Fibroblast of skin of scalp (primary cell): ENCODE measurements at places on chromosomes 13 and 19.
A peak's percentile ranks its signal among the peaks of the same experiment; 100 is the strongest.

DNA sequence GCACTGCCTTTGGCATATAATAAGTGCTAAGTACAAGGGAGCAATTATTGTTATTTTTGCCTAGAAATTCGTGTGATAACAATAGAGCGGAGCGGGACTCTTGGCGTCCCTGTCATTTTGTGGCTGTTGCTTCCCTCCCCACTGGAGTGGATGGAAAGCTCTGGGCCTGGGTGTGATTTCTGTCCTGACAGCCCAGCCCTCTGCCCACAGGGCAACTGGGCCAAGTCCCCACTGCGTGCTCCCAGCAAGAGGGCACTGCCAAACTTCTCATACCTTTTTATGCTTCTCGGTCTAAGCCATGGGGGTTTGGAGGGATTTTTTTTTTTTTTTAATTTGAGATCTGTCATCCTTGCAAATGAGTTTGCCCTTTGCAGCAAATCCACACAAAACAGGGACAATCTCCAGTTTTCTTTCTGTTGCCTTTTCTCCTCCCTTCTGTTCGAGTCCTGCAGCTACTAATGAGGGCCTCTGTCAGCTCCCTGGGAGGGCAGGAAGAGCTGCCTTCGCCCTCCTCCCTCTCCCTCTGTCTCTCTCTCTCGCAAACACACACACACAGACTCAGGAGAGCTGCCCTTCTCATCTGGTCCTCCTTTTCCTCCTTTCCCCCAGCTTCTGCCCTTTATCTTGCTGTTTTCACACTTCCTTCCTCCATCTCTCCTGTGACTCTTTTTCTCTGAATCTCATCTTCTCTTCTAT lies 103.9 kb downstream of the DNAJC15 start:
- DNase-seq, result peak; percentile 31

- DNase-seq, result no peak
Observed at GRCh38 chr13:42649831-42650230, 75.9 kb downstream of the TNFSF11 start.

DNA sequence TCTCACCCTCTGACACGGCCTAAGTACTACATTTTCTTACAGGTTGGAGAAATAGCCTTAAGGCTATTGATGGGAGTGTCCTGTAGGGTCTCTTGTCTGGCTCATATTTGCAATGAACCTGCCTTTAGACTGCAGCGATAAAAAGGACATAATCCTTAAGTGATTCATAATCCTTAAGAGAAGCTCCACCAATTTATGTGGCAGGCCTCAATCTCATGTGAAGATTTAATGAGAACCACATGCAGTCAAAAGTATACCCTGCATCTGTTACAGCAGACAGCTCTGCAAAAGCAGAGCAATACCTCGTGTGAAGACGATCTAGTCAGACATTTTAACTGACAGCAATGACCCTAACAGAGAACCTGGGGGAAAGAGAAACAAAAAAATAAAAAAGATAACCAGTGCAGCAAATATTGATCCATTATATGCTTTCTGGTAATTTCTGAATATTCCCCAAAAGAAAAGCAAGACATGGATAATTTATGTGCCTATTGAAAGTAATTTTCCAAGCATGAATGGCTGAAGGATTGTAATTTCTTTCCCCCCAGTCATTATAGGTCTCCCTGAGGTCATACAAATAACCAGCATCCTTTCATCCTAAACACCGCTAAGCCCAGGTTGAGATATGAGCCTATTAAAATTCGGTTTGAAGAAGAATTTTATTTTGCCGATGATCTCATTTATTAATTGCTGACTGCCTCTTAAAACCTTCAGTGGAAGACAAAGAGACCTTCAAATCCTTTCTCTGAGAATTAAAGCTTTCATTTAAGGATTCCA lies 321.8 kb upstream of the NBEA start:
- peak; percentile 8 for DNase-seq

DNA sequence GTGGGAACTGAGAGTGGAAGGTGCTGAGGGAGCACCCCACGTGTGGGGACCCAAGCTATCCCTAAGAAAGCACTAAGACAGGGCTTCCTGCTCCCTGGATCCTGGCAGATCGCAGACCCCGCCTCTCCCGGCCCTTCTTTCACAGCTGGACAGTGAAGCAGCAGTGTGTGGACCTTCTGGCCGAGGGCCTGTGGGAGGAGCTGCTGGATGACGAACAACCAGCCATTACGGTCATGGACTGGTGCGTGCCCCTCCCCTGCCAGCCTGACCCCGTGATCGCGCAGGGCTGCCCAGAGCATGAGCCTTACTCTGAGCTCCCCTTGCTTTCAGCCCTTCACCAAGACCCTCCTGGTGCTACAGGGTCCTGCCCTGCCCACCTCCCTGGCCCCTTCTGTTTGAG lies 2.3 kb downstream of the NCCRP1 start:
- no peak for DNase-seq

- no peak for DNase-seq
Observed at GRCh38 chr13:35765366-35765765, 288.9 kb upstream of the MAB21L1 start.

- DNase-seq, result no peak
Observed at GRCh38 chr19:30229525-30230174, 142.5 kb upstream of the ZNF536 start.

DNA sequence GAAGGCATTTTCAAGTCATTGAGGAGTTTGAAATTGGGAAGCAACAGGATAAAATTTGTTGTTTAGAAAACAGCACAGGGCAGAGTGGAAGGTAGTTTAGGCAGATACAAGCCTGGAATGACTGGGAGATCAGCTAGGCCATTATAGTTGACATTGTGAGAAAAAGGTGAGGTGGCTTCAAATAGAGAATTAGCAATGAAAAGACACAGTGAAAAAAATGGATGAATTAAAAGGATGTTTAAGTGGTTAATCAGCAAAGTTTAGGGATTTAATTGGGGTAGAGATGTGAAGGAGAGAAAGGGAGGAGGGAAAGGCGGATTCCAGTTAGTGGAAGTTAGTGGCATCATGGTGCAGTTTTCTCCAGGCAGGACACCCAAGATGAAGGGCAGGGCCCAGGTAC lies 570.5 kb upstream of the GPC6 start:
- no peak for DNase-seq

- peak; percentile 57 for DNase-seq
Observed at GRCh38 chr13:42001580-42001979, 40.7 kb upstream of the VWA8 start.

GRCh38 chr13:106484537-106485193 lies 50.8 kb downstream of the EFNB2 start:
- no peak for DNase-seq

DNA sequence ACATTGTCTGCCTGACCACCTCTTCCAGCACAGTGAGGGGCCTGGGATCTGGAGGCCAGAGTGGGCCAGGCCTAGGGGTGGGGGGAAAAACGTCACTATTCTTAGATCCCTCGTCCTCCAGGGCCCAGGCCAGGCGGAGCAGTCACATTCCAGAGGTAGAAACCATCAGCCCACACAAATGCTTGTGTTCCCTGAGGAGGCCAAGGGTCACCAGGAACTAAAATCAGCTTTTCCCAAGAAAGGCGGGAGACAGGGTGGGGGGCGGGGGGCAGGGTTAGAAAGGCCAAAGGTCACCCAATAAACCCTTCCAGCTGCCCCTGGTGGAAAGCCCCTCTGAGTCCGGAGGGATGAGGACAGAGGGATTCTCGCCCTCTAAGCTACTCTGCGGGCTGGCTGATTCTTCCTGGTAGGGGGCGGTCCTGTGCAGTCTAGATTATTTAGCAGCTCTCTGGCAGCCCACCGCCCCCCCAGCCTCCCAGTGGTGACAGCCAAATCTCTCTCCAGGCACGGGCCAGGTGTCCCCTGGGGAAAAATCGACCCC lies 23.5 kb upstream of the CCL25 start:
- peak; percentile 28 for DNase-seq

DNA sequence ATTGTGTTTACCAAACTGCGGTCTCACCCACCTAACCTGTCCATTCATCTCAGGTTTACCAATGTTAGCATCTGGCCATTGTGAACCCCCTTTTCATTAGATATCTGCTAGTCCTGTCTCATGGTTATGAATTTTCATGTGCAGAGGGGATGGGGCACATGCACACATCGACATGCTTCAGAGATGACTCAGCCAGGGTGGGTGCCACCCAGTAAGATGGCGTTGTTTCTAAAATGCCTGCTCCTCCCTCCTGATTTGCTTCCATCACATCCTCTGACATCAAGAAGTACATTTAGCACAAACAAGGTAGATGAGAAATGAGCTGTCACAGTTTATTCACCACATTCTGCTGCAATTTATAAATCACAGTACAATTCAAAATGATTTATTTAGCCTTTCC lies 51.3 kb downstream of the GPALPP1 start:
- DNase-seq, result peak; percentile 19

DNA sequence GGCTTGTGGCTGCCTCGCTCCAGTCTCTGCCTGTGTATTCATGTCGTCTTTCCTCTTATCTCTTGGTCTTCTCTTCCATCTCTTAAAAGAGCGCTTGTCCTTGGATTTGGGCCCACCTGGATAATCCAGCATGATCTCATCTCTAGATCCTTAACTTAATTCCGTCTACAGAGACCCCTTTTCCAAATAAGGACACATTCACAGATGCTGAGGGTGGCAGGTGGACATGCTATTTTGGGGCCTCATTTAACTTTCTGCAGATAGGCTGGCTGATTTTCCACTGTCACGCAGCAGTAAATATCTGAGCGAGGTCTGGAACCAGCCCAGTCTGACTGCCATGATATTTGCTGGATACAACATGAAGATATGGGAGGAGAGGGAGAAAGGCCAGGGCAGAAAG lies 41.5 kb upstream of the TSHZ3 start:
- DNase-seq, result no peak

DNA sequence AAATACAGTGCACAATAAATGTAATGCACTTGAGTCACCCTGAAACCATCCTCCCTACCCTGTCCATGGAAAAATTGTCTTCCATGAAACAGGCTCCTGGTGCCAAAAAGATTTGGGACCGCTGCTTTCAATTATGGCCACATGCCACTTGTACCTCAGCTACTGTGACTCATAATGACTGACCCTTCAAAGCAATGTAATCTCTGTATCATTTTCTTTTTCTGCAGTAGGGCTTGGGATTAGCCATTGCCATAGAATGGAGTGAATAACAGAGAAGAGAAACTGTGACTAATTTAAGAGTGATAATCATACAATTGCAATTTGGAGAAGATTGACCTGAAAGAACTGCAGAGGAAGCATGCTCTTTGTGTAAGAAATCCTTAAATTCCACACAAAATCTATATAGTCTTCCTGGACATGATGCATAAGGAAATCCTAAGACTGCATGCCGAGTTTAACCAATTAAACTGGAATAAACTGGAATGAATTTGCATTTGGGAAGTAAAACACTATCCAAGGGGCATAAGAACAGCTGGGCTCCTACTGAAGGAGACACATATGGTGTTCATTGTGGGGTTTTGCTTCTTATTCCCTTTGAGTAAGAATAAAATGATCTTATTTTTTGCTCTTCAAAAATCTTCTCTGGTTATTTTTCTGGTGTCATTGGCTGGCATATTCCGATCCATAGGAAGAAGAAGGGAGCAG lies 59.5 kb upstream of the SLC7A1 start:
- peak; percentile 96 for DNase-seq

GRCh38 chr13:45447050-45447661 lies 17.6 kb upstream of the COG3 start:
- DNase-seq, result no peak

DNA sequence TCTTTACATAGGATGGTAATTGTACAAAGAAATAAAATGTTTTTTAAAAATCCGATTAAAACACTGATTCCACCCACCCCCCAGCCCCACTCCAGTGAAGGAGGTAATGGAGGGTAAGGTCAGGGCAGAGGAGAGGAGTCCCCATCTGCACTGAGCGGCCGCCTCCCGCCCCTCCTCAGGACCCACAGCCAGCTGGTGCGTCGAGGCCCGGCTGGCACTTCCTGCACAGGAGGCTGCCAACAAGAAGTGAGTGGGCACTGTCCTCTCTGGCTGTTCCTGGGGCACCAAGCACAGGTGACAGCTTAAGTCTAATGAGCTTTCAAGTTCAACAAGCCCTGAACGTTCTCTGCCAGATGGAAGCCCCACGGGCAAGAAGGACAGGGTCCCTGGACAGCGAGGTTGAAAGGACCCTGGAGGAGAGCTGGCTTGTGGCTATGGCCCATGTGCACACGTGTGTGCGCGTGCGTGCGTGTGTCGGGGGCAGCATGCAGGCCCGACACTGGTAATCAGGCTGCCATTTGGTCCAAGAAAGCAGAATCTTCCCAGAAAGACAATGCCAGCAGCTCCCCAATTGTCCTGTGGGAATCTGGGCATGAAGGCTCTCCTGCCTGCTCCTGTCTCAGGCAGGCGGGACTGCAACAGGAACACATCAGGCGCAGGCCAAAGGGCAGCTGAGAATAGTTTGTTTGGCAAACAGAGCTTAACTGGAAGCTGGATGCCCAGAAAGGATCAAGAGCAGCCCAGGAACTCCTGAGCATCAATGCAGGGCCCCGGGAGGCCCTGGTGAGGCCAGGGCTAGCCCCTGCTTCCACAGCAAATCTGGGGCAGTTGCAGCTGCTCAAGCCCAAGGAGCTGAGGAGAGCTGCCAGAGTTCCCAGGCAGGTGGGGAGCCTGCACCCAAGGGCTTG lies 15.1 kb upstream of the EPHX3 start:
- DNase-seq, result no peak

- DNase-seq, result no peak
Observed at GRCh38 chr13:103003631-103004030, 62.6 kb downstream of the SLC10A2 start.

DNA sequence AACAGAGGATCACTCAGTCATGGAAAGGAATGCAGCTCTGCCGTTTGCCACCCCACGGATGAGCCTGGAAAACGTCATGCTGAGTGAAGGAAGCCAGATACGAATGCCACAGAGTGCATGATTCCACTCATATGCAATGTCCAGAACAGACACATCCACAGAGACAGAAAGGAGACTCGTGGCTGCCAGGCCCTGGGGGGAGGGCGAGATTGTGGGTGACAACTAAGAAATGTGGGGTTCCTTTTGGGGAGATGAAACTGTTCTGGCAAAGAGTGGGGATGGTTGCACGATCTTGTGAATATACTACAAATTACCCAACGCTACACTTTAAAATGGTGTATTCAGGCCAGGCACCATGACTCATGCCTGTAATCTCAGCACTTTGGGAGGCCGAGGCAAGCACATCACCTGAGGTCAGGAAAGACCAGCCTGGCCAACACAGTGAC lies 27.2 kb upstream of the NAPA start:
- peak; percentile 47 for DNase-seq

DNA sequence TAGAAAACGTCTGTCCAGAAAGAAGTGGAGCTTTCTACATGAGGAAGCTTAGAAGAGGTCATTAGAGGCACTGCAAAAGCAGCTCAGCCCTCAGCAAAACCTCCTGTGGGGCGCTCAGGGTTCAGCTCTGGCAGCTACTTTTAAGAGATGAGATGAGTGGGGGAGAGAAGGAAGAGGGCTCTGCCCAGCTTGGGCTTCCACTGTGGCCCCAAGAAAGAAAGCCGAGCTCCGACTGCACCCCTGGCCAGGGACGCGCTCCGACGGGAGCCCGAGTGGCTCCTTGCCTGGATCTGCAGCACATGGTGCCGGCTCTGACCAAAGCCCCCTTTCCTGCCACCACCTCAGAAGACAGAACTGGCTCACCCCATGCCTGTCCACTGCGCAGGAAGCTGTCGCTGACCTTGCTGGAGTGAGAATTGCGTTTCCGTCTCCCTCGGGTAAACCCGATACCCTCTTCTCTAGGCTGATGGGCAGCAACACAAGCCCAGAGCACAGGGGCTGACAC lies 36.4 kb downstream of the NAXD start:
- DNase-seq, result no peak

- peak; percentile 51 for DNase-seq
Observed at GRCh38 chr19:18009412-18010066, 1.6 kb downstream of the ARRDC2 start.
